Epithelial cell of umbilical artery (primary cell): ENCODE measurements at places on chromosomes 3 and 15. TPM values are rescaled to one million over a fixed set of nuclear protein-coding genes. Genes with fewer than 3 reads are reported as not detected.

TSC22D2 gene
- 5.2 TPM in 2 replicates for total RNA-seq

SLC12A8 gene
- total RNA-seq, result 0.46 and 0.65 TPM in 2 replicates

TMEM41A gene
- total RNA-seq, result 9.4 and 11.2 TPM in 2 replicates

FBXO40 gene
- under 0.01 TPM in 1 of 2 replicates, not detected in the other for total RNA-seq

PIGZ gene
- 2.3 and 2.6 TPM in 2 replicates for total RNA-seq

PLS1 gene
- total RNA-seq, result 3.2 and 4.4 TPM in 2 replicates

SNX4 gene
- total RNA-seq, result 53.6 and 56.8 TPM in 2 replicates

CP gene
- not detected in 2 replicates for total RNA-seq

MORC1 gene
- not detected in 2 replicates for total RNA-seq

DUOX1 gene
- not detected in 2 replicates for total RNA-seq
